ENCODE measurements at places on chromosomes 2 and 18.

DNA sequence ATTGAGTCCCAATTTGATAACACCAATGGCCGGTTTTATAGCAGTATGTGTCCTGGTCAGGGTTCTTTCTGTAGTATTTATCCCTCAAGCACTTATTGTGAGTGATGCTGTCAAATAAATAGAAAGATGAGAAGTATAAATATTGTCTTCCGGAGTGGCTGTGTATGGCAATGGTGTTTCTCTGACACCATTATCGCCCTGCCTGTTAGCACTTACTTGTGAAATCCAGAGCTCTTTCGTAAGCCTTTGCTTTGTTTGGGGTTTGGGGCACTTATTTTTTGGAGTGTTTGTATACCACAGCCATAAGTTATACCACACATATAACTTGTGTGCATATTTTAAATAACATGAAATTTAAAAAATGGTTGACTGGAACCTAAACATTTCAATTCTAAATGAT, 29.3 kb downstream of the CD8B2 start:
- no peak for DNase-seq

- DNase-seq, result no peak
These were observed 233.3 kb downstream of the SETBP1 start for GRCh38 chr18:44914028-44914427.

DNA sequence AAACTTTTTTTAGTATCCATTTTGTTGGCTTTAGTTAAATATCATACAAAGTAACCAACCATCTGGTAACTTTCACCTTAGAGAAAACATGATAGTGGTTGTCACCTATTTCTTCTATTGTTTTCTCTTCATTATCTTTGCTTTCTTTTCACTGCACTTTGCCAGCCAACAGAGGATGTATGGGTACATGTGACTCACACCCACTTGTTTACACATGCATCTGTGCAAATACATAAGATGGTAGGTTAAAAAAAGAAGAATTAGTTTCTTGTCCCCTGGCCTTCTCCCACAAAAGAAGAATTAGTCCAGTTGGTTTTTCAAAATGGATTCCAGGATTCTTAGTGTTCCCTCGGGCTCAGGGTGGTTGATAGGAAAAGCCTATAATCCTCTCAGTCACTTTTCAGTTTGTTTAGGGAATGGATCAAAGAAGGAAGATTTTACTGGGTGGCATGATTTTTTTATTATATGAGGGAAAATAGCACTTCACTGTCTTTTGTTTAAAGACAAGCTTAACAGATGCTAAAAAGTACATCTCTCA, 46.6 kb downstream of the CDK15 start:
- DNase-seq, result no peak

DNA sequence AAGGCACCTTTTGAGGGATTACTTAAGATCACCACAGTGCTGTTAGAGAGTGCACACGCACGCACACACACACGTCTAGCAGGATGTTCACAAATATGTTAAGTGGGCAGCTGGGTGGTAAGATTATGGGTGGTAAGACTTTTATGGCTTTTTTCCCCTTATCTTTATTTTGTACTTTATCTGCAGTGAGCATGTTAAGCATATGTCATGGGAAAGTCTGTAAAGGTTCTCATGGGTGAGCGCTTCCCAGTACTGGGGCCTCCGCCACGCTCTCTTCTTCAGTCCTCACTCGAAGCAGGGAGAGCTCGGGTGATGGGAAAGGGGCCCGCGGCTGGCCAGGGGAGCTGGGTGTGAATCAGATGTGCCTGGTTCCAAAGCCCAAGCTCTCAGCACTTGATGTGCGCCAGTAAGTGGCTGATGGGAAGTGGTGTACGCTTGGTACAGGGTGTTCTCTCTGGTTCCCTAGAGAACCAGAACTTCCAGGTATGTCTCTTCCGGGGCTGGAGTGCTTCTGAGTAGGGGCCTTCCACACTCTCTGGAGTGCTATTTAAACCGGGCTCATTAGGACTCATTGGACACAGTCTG, 83.9 kb upstream of the YWHAQ start:
- no peak for DNase-seq

DNA sequence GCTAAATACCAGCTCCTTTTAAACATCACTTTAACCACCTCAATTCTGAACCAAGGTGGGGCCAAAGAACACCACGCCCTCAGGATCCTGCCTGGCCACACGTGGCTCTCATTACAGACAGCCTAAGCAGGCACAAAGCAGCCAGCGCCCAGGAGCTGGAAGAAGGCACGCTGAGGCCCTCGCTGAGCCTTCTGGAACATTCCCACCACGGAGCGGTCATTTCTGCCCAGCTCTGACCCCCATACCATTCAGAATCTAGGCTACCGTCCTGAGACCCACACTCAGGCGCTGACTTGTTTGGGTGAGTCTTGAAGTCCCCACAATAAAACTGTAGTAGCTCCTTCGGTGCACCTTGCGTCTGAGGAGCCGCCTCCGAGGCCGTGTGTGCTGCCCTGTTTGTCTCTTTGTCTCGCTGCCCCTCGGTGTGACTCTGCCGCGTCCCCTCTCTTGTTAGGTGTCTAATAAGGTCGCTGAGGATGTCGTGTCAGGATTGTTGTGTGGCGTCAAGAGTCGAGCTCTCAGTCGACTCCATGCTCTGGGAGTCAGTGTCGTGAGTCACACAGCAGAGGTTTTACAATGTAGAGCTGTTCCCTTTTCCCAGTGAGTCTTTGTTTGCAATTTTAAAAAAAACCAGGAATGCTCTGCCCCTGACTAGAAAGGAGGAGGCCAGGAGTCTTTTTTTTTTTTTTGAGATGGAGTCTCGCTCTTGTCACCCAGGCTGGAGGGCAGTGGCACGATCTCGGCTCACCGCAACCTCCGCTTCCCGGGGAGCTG, 242.4 kb downstream of the KLHL29 start:
- DNase-seq, result no peak

GRCh38 chr2:871926-872680, 78.5 kb upstream of the SNTG2 start:
- DNase-seq, result no peak

- no peak for DNase-seq
These were observed 44.6 kb upstream of the GCG start for GRCh38 chr2:162196638-162197037.

GRCh38 chr2:57908736-57909161, 137.9 kb upstream of the VRK2 start:
- DNase-seq, result no peak

- DNase-seq, result no peak
These were observed 11.3 kb downstream of the VPS54 start for GRCh38 chr2:64007924-64008323.
